GM23338 (cell line): ENCODE measurements at places on chromosomes 1 and 21.

DNA sequence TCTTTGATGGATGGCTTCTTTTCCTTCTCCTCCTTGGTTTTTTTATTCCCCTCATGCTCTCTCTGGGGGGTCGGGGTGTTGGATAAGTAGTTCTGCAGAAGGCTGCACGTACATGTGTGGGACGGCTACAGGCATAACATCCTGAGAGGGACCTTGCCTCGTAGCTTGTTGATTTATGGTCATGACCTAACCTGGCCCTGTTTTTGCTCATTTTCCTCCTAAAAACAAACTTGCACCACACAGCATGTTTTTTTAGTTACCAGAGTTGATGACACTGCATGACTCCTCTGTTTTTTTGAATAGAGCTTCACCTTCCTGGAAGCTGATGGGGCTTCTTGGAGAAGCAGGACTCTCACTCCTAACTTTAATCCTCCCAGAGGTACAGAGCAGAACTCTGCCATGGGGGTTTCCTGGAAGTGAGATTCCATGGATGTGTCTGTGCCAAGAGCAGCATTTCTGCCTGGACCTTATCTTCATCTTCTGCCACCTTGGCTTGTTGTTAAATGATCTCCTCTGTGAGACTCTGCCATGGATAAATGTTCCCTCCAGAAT is 114.7 kb downstream of the PAPPA2 start:
- no peak for DNase-seq

- no peak for DNase-seq
These were observed 66.6 kb downstream of the SLC37A1 start for GRCh38 chr21:42580076-42580792.

- peak; percentile 66 for DNase-seq
These were observed 139.7 kb upstream of the ERRFI1 start for GRCh38 chr1:8165595-8166360.

GRCh38 chr1:225321784-225322183 is 106.1 kb downstream of the LBR start:
- DNase-seq = no peak

GRCh38 chr21:31557421-31558188 is 101.9 kb upstream of the SOD1 start:
- DNase-seq = peak; percentile 85

DNA sequence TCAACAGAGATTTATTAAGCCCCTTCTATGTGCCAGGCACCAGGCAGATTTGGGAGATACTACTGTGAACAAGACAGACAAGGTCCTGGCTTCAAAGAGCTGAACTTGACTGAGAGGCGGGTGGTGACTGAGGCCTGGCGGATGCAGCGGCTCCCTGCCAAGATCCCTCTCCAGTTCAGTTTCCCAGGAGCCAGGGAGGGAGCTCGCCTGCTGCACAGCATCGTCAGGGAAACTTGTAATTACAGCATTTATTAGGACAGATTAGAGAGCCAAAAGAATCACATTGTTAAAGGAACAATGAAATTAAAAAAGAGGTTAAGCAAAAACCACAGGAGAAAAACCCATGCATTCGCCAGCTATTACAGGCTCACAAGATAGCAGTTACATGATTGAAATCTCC is 55.3 kb downstream of the ETS2 start:
- no peak for DNase-seq

DNA sequence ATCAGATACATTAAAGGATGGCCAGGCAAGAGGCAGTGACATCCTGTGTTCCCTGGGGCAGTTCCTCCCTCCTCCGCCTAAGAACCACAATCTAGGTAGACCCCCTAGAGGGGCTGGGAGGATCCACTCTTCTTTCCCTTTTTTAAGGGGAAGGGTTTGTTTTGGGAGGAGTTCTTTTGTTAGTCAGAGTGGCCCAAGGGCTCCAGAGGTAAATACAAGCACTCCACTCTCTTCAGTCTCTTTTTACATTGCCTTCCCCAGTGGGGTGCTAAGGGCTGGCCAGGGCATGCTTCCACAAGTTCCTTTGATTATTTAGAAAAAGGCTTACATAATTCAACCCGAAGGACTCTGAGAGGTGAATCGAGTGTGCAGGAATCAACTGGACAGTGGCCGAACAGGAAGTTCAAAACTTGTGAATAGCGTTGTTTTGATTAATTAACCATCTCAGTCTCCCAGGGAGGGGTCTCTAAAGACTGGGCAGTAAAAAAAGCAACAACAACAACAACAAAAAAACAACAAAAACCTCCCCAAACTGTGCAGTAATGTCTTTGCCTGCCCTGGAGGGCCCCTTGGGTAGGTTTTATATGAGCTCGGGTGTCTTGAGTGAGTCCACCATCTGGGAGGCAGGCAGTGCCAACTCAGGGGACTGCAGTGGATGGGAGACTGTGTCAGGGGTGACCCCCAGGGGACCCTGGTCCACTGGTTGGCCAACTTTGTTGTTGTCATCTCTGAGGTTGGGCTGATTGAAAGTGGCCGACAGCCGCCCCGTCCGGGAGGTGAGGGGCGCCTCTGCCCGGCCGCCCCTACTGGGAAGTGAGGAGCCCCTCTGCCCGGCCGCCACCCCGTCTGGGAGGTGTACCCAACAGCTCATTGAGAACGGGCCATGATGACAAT is 33.2 kb upstream of the ENO1 start:
- DNase-seq = peak; percentile 37

- DNase-seq = no peak
These were observed 662.6 kb downstream of the MATN1 start for GRCh38 chr1:30060738-30061137.

DNA sequence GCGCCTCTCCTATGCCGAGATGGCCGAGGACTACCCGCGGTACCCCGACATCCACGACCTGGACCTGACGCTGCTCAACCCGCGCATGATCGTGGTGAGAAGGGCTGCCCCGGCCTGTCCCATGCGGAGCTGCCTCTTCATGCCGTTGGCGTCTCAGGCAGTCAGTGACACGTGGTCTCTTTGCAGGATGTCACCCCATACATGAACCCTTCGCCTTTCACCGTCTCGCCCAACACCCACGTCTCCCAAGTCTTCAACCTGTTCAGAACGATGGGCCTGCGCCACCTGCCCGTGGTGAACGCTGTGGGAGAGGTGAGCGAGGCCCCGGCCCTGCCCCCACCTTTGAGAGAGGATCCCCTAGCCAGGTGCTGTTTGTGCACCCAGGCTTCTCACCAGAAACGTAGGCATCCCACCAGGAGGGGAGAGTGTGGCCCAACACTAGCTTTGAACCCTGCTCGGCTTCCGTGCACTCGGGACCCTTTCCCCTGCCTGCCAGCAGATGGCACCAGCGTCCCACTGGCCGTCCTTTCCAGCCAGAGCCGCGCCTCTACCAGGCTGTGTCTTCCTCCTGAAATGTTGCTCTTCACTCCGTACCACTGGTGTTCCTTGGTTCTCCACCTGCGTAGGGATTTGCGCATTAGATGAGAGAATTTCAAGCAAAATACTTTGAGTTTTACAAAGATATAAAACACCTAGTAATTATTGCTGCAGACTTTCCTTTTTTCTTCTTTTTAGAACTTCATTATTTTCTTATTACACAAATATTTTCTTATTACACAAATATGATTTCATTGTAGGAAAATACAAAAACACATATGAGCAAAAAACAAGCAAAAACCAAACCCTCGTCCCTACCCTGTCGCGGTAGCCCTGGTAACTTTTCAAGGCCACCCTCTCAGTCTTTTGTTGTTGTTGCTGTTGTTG is 9.0 kb downstream of the NPPA start:
- DNase-seq = peak; percentile 80

DNA sequence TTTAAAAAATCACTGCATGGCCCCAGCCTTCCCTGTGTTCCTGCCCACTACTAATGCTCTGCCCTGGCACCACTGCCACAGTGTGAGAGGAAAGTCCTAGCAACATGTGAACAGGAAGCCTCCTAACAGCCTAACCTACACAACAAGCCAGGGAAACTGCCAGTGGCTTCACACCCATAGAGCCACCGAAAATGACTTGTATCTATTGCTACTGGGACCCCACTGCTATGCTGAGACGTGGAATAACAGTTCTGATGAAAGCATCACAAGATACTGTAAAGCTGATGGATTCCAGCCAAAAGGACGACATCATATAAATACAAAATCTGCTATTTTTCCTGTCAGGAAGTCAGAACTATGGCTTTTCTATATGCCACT is 74.9 kb downstream of the JAK1 start:
- no peak for DNase-seq

DNA sequence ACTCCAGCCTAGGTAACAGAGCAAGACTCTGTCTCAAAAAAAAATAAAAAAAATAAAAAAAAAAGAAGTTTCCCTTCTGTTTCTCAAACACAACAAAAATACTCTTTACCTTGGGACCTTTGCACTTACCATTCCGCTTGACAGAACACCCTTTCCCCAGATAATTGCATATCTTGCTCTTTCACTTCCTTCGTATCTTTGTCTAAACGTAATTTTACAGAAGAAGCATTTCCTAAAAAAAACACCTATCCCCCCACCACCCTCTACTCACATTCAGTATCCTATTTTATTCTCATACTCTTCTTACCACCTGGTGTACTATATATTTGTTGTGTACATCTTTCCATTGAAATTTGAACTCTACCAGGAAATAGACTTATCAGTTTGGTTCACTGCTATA is 32.7 kb downstream of the ASH1L start:
- DNase-seq = no peak

- DNase-seq = no peak
These were observed 84.7 kb downstream of the NOTCH2 start for GRCh38 chr1:119984771-119985170.

DNA sequence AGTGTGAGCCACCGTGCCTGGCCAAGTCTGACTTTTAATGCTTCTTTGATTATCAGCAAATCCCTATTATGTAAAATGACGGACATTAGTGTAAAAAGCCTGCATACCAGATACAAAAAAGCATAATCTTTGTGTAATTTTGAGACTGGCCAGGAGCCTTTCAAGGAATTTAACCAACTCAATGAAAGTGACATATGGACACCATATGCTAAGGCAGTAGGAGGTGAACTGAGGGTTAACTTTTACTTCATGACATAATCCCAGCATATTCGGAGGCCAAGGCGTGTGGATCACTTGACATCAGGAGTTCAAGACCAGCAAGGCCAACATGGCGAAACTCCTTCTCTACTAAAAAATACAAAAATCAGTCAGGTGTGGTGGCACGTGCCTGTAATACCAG is 94.6 kb downstream of the EIF4G3 start:
- no peak for DNase-seq

GRCh38 chr1:55870106-55870505 is 654.9 kb upstream of the USP24 start:
- no peak for DNase-seq

DNA sequence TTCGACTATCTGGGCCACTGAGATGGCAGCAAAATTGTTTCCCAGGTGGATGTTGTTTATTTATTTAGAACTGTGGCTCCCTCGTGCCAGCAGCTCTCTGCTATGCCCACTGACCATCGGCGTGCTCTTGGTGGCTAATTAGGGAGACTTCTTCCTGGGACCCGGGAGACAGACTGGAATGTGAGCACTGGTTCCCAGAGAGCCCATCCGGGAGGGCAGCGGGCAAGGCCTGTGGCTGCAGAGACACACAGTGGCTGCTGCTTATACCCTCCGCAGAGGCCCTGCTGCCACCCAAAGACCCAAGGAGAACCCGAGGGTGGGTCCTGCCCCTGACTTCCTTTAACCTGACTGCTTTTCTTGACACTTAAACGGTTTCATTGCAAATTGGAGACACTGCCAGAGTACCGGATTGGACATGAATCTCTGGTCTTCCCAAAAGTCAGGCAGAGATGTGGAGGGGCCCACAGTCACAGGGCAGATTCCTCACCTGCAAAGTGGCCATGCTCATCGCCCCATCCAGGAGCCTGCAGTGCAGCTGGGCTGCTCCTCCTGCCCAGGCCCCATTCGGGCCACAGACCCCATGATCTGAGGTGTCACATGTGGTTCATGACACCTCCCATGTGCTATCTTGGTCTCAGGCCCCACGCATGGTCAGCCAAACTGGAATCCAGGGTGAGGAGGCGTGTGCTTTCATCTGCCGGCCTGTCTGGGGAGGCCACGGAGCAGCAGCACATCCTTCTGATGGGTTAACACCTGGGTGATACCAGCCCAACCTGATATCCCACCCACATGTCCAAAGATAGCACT is 5.7 kb upstream of the MATN1 start:
- no peak for DNase-seq

- no peak for DNase-seq
These were observed 281.2 kb downstream of the AKT3 start for GRCh38 chr1:243568793-243569192.

- DNase-seq = no peak
These were observed 32.3 kb downstream of the CD58 start for GRCh38 chr1:116538544-116538943.

DNA sequence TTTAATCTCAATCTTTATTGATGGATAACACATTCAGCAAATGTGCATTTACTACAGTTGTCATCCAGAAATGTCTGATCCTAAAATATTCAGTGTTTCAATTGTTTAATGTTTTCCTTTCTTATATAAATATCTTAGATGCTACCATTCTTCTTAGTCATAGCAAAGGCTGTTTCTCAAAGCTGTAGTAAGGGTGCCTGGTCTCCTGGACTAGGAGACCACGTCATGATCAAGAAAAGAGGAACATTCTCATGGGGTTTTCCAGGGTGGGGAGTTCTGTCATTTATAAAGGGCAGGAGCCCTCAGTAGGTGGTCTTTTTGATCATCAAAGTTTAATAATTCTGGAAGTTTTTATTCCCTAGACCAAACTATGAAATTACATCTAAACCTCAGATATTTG is 292.8 kb downstream of the HMCN1 start:
- no peak for DNase-seq

- DNase-seq = no peak
These were observed 19.5 kb upstream of the PADI3 start for GRCh38 chr1:17229379-17229778.

DNA sequence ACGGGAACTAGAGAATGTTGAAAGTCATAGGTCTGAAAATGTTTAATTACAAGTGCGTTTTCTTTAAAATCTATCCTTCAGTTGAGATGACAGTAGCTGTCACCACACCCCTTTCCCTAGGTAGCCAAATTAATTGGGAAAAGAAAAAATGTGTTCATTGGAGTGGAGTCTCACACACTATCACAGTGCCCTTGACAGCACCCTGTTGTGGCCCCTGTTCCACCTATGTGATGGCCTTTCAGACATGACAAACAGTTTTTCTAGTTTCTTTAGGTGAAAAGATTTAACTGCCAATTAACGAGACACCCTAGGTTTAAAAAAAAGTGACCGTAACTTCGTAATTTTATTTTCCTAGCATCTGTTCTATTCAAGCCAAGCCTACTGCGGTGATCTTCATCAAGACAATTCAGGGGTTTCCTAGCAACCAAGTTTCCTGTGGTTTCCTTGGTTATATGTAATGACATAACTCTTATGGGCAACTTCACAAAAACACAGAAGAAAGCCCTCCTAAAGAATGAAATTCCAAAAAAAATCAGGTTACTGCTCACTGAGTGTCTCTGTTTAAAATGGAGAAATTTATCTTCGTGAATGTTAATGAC is 298.3 kb downstream of the PDE4B start:
- DNase-seq = peak; percentile 65

GRCh38 chr21:25997788-25998611 is 172.6 kb downstream of the APP start:
- DNase-seq = peak; percentile 97

GRCh38 chr1:243286409-243287122 is 30.7 kb downstream of the SDCCAG8 start:
- no peak for DNase-seq
